ENCODE measurements at places on chromosomes 3 and 15. TPM values are rescaled to one million over a fixed set of nuclear protein-coding genes. Genes with fewer than 3 reads are reported as not detected.

Gene MNS1
- polyA plus RNA-seq, result 9.7 TPM

Gene ITIH1
- not detected for polyA plus RNA-seq

Gene GOLGA8J
- not detected for polyA plus RNA-seq

Gene ALPK3
- not detected for polyA plus RNA-seq

Gene BLOC1S6
- polyA plus RNA-seq, result 23.3 TPM

Gene BMF
- polyA plus RNA-seq, result not detected

Gene RTP4
- polyA plus RNA-seq, result not detected

Gene ACSBG1
- polyA plus RNA-seq, result 3.8 TPM

Gene CSPG5
- 1.7 TPM for polyA plus RNA-seq

Gene EFCAB12
- polyA plus RNA-seq, result not detected
